ENCODE measurements at places on chromosomes 1 and 21.

GRCh38 chr1:231053493-231054162, 13.6 kb upstream of the FAM89A start:
- peak; percentile 43 for DNase-seq

GRCh38 chr1:43901196-43901961, 32.2 kb upstream of the ARTN start:
- DNase-seq: no peak

GRCh38 chr1:227725046-227725445, 10.1 kb downstream of the JMJD4 start:
- DNase-seq: no peak

- peak; percentile 77 for DNase-seq
These were observed 13.3 kb upstream of the FMOD start for GRCh38 chr1:203364094-203364801.

DNA sequence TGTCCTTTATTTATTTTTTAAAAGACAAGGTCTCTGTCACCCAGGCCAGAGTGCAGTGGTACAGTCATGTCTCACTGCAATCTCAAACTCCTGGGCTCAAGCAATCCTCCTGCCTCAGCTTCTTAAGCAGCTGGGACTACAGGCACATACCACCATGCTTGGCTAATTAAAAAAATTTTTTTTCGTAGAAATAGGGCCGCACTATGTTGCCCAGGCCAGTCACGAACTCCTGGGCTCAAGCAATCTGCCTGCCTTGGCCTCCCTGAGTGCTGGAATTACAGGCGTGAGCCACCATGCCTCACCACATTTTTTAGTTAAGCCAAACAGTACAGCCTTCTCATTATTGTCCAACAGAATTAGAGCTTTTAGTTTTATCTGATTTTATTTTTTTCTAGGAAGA, 7.4 kb upstream of the ADAR start:
- DNase-seq: no peak

DNA sequence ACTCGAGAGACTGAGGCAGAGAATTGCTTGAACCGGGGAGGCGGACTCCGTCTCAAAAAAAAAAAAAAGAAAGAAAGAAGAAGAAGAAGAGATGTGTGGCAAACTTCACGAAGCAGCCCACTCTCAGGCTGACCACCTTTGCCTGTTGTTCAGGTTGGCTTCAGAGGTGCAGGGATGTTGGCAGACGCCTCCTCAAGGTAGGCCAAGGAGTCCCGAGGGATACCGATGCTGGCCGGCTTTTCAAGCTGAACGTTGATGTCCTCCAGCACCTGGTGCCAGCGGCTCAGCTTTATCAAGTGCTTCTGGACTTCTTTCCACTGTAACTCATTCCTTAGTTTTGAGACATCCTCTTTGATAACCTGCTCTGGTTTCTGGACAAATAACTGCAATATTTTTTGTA, 243.8 kb upstream of the ADGRL2 start:
- no peak for DNase-seq

- peak; percentile 79 for DNase-seq
These were observed 69.9 kb downstream of the CACHD1 start for GRCh38 chr1:64539781-64540218.

- peak; percentile 46 for DNase-seq
These were observed 574 bp downstream of the ITPKB start for GRCh38 chr1:226738421-226738994.
